Globus pallidus (tissue), 1 donor: ENCODE measurements at places on chromosomes 5 and 9.

GRCh38 chr5:139571966-139572365 lies 10.8 kb downstream of the UBE2D2 start:
- DNase-seq = no peak

- DNase-seq = no peak
These were observed 14.4 kb upstream of the ORM1 start for GRCh38 chr9:114308361-114308950.

DNA sequence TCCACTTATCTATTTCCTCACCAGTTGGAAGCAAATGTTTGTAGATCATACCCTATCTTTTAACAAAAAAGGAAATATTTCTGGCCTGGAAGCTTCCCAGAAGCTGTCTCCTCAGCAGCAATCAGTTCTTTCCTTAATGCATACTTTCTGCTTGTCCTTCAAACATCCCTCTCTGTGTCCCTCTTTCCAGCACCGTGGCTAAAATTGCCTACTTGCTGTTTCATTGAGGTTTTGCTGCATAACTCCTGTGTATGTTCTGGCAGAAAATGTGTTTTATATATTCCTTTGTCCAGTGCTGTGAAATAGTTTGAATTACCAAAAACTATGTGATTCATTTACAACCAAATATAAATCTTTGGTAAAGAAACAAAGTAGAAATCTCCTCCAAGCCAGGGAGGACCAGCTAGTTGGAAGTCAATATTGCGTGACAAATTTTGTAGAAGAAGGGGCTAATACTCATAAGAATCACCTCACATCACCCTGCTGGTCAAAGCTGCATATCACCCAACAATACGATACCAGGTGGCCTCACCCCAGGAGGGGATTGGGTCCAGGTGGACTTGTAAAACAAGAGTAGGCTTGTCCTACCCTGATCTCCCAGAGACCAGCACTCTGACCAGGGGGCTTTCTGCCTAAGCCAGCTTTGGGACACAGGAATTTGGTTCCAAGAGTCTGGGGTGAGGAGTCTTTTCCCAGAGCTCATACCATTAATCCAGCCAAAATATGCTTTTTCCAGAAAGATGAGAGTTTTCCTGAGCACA lies 198.4 kb upstream of the SNX2 start:
- no peak for DNase-seq

GRCh38 chr5:9174446-9174845 lies 371.4 kb downstream of the SEMA5A start:
- no peak for DNase-seq

GRCh38 chr5:67383451-67383850 lies 186.9 kb upstream of the CD180 start:
- DNase-seq = no peak

- no peak for DNase-seq
These were observed 19.6 kb downstream of the QSOX2 start for GRCh38 chr9:136225748-136226679.

DNA sequence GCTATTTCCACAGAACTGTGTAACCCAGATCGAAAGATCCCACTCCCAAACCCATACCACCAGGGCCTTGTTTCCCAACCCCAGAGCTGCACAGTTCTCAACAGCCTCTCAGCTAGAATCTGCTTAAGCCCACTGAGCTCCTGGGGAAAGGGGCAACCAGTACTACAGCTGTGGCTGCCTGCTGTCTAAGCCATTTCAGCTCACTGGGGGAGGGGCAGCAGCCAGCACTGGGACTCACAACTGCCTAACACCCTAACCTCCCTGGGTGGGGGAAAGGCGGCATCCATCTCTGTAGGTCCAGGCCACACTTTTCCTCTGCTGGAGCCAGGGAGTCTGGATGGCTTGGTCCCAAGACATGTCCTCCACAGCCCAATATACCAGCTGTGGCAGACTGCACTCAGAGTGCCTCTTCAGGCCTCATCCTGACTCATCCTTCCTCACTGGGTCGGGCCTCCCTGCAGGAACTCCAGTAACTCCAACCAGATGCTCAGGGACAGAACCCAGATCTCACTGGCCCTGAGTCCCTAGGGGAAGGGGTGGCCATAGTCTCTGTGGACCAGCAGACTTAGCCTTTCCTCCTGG lies 241.4 kb downstream of the HINT1 start:
- no peak for DNase-seq

DNA sequence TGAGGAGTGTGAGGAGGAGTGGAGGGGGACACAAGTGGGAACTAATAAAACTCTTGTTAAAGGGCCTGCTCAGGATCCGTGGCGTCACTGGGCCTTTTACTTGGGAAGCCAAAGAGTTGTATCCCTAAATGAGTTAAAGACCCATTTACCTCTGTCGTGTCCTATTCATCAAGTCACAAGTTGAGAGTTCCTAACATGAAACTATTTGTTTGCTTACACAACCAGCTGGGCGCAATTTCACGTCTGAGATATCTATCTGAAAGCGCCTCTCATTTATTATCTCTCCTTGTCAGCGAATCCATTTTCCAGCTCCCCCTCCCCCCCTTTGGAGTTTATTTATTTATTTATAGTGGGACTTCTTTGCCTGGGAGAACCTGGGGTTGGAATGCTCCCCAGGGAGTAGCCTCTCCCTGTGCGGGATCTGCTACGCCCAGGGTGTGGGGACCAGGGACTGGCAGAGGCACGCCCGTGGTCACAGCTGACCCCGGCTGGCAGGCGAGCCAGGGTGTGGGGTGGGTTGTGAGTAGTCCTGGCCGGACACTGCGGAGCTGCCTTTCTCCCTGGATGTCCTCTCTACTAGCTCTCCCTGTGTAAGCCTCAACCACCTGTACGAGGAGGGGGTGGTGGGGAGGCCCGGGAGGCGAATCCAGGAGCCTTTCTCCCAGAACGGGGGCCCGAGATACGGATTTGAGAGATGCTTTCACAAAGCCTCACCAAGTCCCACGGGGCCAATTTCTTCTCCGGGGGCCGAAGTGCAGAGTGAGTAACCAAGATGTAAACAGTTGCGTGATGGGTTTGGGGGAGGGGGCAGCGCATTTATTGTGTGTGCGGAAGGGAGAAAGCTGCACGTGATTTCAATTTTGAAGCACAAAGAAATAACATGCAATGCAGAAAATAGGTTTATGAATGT lies 15.3 kb downstream of the NR2F1 start:
- no peak for DNase-seq

DNA sequence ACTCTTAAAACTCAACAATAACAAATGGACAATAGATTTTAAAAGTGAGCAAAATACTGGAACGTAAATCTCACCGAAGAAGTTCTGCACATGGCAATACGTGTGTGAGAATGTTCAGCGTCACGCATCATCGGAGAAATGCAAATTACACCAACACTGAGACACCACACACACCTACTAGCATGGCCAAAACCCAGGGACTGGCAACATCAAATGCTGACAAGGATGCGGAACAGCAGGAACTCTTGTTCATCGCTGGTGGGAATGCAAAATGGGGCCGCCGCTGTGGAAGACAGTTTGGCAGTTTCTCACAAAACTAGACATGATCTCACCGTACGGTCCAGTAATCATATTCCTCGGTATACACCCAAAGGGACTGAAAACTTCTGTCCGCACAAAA lies 21.6 kb upstream of the CLPTM1L start:
- no peak for DNase-seq

- no peak for DNase-seq
These were observed 48.4 kb downstream of the DMRT2 start for GRCh38 chr9:1098551-1098950.

DNA sequence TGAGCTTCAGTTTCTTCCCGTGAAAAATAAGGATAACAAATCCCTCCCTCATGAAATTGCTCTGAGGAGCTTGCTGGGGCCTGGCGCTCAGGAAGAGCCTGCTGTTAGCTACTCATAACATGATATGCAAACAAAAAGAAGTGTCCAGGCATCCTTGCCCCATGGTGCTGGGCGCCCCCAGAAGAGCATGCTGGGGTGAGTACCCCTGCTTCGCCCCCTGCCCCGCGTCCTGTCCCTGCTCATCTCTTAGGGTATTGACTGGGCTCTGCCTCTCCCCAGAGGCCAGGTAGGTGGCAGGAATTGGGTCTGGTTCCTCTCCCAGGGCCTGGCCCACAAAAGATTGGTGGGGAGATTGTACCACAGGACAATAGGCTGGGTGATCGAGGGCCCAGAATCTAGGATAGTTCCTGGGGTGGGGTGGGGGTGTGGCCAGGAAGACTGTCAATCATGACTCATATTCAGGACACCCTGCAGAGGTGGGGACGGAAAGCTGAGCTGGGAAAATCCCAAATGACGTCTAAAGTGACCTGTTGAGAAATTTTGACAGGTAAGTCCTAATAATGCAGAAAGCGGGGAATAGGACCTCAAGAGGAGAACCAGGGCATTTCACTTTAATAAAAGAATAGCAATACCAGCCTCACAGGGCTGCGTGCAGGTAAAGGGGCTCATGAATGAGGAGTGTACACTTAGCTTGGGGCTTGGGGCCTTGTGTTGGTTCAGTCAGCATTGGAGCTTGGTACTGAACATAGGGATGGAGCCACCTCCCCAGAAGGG lies 8.9 kb downstream of the PITX1 start:
- DNase-seq = no peak
